Panc1 (cell line): ENCODE measurements at places on chromosomes 6 and 20.

DNA sequence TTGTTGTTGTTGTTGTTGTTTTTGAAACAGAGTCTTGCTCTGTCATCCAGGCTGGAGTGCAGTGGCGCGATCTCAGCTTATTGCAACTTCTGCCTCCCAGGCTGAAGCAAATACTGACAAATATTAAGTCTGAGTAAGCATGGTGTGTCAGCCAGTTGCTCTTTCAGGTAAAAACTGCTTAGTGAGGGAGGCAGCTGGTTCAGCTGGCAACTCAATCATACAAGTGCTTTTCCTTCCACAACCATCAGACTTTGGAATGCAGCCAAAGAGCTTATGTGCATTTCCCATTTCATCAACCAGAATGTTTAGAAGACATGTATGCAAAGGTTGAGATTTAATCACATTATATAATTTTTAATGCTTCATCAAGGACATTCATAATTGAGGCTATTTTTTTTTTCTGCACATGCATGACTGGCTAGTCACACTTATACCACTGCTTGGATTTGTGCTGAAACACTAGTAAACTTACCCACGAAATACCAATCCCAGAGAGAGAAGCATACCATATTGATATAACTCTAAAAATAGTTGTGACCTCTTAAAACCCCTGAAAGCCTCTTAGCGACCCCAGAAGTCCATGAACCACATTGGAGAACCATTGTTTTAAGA is 56.0 kb downstream of the CLIC5 start:
- no peak for DNase-seq

DNA sequence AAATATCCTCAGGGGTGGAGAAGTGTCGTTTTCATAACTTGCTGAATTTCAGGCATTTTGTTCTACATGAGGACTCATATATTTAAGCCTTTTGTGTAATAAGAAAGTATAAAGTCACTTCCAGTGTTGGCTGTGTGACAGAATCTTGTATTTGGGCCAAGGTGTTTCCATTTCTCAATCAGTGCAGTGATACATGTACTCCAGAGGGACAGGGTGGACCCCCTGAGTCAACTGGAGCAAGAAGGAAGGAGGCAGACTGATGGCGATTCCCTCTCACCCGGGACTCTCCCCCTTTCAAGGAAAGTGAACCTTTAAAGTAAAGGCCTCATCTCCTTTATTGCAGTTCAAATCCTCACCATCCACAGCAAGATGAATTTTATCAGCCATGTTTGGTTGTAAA is 20.3 kb upstream of the MAPK13 start:
- no peak for DNase-seq

- no peak for DNase-seq
These were observed 48.3 kb downstream of the LAMA4 start for GRCh38 chr6:112206110-112206458.

GRCh38 chr20:4413314-4414049 is 308.2 kb upstream of the PRND start:
- no peak for DNase-seq

- DNase-seq, result no peak
These were observed 299.8 kb downstream of the LRFN2 start for GRCh38 chr6:40287296-40287850.

DNA sequence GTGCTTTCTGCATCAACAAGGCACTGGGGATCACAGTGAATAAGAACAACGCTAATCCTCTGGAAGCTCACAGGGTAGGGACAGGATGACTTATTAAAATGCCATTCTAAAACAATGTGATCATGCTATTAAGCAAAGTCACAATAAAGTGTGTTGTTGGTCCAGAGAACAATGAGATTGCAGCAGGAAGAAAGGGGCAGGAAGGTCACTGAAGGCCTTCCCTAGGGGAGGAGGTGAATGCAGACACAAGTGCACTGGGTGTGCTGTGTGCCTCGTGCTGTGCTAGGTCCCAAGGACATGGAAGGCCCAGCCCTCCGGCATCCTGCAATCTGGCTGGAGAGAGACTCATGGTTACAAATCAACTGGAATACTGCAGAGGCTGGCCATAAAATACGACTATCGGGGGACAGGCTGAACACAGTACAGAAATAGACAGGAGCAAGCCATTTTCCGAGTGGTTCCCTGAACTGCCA is 55.7 kb downstream of the LYRM4 start:
- DNase-seq, result no peak

DNA sequence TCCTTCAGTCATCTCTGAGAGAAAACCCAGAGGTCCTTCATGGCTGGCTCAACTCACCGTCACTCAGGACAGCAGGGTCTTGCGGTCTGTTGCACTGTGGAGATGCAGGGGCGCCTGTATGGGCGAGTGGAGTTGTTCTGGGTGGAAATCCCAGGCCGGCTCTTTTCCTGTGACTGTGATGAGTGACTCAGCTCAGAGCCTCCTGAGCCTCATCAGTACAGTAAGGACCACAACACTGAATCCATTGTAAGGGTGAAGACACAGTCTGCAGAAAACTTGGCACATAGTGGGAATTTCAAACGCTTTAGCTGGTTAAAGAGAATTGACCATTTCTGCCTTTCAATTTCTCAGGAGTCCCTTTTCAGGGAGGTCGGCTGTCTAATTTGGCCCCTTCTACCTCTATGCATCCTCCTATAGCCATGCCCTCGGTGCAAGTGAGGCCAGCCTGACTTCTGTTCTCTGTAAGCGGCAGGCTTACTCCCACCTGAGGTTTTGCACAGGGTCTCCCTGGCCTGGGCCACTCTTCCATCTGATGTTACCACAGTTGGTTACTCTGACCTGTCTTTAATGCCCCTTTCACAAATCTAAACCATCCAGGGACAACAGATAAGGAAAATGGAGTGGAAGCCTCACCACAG is 35.5 kb upstream of the TBXT start:
- no peak for DNase-seq

GRCh38 chr20:33664085-33664761 is 2.1 kb downstream of the C20orf144 start:
- no peak for DNase-seq

DNA sequence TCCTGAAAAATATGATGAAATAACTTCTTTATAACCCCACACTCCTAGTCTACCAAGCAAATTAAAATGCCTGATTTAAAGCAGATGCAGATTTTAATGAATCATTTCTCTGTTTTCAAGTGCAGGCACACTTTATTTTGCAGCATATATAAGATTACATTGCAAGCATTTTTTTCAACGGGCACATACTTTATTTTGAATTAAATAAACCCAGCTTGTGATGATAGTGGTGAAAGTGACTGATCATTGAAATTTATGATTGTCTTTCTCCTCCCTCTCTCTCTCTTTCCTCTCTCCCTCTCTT is 12.2 kb upstream of the MOXD1 start:
- DNase-seq, result no peak

GRCh38 chr20:51654495-51654894 is 112.0 kb upstream of the NFATC2 start:
- no peak for DNase-seq

GRCh38 chr6:125987026-125987617 is 782 bp downstream of the TRMT11 start:
- DNase-seq, result no peak

DNA sequence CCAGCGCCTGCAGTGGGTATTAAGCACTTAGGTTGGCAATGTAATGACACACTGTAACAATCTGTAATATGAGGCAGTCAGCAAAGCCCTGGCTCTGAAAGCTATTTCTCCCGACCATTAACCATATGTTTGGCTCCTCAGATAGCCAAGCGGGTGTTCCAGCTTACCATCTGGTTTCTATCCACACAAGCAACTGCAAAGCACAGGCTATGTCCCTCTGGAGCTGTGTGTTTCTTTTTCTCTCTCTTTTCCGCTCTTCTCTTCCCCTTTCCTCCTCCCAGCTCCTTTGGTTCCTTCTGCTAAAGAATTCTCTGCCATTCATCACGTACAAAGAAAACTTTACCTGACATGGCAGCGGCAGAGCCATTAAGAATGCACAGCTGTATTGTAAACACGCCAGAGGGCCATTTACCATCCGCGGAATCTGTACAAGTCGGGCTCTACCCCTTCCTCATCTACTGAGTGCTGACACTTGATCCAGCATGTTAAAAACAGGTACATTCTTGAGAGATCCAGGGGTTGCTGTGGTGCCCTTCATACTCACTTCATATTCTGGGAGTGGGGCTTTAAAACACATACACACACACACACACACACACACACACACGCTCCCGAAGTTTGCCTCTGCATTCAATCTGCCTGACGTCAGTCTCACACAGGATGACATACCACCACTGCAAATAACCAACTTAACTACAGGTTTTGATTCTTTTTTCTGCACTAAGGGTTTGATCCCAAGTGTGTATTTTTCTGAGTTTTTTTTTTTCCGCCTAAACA is 77.2 kb downstream of the BACH2 start:
- no peak for DNase-seq

DNA sequence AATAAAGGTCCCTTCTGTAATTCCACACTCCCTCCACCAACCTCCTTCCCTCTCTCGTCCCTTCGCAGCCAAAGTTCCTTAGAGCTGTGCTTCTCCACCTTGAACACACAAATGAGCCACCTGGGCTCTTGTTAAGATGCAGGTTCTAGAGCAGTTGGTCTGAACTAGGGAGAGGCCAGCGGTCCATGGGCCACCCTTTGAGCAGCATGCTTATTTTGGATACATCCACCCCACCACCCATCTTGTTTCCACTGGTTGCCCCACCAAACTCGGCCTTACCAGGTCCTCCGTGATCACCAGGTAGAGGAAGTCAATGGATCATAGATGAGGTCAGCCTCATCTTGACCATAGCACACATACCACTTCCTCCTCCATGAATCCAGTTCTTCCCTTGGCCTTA is 7.3 kb upstream of the BPIFA2 start:
- no peak for DNase-seq

DNA sequence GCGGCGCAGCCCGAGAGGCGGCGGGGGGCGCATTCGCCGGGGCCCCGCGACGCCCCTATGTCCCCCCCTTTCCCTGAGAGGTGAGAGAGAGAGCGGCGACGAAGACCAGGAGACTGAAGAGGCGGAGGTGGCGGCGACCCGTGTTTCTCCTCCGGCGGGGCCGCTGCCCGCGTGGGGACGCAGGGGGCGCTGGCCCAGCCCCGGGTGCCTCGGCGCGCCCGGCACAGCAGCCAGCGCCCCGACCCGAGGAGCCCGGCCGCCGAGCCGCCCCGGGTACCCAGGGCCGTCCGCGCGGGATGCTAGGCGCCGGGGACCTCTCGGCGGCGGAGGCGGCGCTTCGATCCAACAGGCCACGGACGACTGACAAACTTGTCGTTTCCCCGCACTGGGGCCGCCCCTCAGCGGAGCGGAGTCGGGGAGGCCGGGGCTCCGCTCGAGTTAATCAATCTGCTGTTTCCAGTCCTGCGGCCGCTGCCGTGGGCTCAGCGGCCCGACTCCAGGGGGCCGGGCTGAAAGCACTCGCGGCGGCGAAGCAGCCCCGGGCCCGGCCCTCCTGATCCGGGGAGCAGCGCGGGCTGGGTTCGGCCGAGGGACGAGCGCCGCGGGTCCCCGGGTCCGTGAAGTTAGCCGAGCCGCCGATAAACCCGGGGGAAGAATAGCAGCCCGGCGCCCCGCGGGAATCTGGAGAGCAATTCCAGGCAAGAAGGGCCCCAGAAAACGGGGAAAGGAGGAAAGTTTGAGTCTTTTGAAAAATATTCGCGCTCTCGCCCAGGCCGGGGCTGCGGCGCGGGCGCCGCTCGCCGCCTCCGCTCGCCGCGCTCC is 631 bp downstream of the MDGA1 start:
- DNase-seq, result no peak

DNA sequence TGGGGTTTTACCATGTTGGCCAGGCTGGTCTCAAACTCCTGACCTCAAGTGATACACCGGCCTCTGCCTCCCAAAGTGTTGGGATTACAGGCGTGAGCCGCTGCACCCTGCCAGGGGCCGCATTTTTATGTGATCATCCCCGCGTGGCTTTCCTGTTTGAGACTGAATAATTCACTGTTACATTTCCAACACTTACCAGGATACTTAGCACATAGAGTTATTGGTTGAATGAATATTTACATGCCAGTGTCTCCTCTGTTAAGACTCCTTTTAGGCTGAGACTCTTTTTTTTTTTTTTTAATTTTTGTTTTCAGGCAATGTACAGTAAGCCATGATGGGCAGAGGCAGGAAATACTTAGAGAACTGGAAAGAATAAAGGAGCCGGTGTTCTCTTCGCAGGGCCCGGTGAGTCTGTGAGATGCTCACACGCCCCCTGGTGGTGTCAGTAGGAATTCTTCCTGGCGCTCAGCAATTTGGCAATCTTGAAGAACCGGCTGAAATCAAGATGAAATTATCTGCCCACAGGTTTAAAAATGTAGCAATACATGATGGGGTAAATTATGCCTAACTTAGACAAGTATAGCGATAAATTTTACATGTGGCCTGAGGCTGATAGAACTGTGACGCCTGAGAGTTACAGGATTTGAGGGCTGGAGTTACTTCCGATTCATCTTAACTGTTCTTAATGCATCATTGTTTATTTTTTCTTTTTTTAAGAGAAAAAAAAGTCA is 7.6 kb upstream of the RNF114 start:
- peak; percentile 62 for DNase-seq

DNA sequence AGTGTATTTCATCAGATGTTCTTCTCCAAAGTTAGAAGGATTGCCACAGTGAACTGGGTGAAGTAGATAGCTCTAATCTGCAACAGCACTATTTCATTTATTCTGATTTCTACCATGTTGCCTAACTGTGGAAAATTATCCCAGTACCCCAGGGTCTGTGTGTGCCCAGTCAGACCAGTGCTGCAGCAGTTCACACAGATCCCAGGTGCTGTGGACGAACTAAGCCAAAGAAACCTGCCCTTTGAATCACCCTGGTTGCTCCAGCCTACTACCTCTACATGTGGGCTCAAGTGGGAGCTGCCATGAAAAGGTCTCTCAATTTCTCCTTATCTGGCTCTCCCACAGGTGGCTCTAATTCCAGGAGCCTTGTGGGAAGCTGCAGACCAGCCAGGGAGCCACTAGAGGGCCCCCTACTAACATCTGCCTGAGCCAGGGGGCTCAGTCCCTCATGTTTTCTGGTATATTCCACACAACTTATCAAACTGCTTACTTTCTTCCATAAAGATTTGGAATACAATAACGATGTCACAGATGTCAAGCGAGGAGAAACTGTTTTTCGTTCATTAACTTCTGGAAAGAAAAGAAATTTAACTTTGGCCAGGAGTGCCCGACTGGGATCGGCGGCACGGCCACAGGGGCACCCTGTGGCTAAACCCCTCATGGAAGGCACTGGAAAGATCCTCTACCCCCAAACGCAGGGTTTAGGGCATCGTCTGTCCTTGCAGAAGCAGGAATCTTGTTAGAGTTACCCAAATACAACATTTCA is 31.6 kb upstream of the LY86 start:
- no peak for DNase-seq

DNA sequence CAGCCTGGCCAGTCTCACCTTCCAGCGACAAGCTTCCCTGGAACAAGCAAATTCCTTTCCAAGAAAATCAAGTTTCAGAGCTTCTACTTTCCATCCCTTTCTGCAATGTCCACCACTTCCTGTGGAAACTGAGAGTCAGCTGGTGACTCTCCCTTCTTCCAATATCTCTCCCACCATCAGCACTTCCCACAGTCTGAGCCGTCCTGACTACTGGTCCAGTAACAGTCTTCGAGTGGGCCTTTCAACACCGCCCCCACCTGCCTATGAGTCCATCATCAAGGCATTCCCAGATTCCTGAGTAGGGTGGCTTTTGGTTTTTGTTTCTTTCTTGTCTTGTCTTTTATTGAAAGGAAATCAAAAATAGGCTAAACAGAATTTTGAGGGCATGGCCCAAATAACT is 24.3 kb downstream of the MYCT1 start:
- DNase-seq, result no peak

- no peak for DNase-seq
These were observed 137.2 kb downstream of the DLL1 start for GRCh38 chr6:170153436-170154319.
